NCI-H2029 treated with DMSO at 0.1 percent for 48 hours (cell line): ENCODE measurements at places on chromosomes 2 and 18.

DNA sequence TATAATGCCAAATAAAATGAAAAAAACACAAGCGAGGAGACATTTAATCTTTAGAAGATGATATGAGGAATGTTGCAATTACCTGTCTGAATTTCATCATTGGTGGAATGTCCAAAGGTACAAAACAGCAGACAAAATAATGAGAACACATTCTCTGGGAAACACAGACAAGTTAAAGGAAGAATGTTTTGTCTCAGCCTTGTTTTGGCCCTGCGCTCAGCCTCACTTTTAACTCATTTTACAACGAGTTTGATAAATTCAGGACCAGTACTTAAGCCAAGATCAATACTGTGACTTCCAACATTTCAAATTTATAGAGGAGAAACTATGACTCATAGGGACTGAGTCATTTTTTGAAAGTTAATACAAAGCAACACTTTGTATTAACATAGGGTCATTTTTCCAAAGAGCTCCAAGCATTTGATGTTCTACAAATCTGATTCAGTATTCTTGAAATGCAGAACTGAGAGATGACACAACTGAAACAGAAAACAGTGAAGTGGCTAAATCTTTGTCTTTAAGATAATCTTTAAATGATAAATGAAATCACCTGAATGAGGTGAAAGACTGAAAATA lies 833.2 kb upstream of the CHAC2 start:
- no peak for DNase-seq

- no peak for DNase-seq
Measured at GRCh38 chr2:186894478-186894877, 45.5 kb upstream of the ZSWIM2 start.

- DNase-seq, result peak; percentile 77
Measured at GRCh38 chr2:225429717-225430116, 30.2 kb downstream of the NYAP2 start.

DNA sequence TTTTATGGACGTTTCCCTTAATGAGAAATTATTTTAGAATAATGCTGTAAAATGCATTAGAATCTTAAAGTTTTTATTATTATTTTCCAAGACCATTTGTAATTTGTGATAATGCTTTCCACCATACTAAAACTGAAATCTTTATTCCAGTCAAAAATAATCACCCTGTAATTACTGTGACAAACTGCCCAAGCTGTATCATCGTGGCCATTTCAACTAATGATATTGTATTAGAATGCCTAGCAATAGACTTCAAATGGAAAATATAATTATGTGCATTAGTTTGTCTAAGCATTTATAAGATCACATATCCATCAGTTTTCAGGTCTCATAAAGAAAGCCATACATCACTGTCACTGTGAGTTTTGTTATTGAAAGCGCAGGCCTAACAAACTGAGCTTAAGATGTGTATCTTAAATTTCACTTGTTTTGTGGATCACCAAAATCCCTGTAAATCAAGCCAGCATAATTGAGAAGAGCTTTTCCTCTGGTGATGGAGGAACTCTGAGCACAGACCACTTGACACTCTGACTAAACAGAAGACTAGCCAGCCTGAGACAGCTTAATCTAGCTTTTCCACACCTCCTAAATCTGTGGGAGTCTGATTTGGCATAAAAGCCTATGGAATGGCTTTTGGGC lies 1312.2 kb upstream of the ACVR2A start:
- no peak for DNase-seq

GRCh38 chr18:57581301-57581934 lies 5.1 kb downstream of the FECH start:
- DNase-seq, result no peak

- no peak for DNase-seq
Measured at GRCh38 chr2:235555371-235555770, 61.5 kb downstream of the AGAP1 start.

DNA sequence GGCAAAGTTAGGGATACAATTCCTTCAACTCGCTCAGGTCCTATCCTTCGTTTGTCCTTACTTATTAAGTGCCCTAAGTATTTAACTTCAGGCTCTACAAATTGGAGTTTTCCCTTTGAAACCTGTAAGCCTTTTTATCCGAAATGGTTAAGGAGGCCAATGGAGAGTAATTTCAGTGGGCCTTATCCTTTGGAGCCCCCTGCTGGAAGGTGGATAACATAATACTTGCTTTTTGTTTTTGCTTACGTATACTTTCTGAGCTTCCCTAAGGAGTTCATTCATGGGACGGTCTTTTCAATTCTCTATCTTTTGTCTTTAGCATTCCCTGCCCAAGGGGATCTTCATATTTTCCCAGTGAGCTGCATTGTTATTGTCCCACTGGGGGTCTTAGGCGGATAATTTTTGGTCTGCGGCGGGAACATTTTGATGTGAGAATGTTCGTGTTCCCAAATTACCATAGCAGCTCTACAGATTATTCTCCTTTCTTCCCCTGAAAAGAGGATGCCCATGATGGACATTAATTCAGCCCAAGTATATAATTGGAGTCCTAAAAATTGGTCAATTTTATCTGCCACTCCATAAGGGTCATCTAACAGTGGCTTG lies 34.4 kb upstream of the TRAPPC8 start:
- no peak for DNase-seq

- DNase-seq, result no peak
Measured at GRCh38 chr2:1625281-1626001, 118.9 kb downstream of the PXDN start.

DNA sequence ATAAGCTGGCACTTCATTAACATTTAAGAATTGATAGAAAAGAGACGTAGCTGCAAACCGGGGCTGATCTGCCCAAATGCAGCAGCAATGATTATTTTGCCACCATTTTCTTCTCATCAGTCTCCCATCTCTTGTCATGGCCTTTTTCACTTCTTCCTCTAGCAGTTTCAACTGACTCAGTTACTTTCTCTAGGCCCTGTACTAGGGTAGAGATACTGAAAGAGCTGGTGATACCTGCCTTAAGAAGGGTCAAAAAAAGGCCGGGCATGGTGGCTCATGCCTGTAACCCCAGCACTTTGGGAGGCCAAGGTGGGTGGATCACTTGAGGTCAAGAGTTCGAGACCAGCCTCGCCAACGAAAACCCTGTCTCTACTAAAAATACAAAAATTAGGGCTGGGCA lies 127.4 kb downstream of the LTBP1 start:
- DNase-seq, result no peak

GRCh38 chr18:6170604-6171003 lies 244.1 kb downstream of the L3MBTL4 start:
- no peak for DNase-seq

- DNase-seq, result peak; percentile 32
Measured at GRCh38 chr2:70789304-70790135, 923 bp downstream of the FIGLA start.

- DNase-seq, result no peak
Measured at GRCh38 chr2:141595316-141595920, 535.4 kb downstream of the LRP1B start.

DNA sequence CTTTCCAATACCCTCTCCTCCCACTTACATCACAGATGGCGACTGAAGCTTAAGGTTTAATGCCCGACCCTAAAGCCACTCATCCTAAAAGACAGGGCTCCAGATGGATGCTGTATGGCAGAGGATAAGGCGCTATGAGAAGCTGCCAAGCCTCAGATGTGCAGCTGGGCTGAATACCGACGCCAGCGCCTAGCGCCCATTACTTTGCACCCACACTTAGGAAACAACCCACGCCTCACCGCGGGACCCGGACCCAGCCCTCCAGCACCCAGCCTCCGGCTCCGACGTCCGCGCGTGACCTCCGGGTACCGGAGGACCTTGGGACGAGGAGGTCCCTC lies 335 bp downstream of the TRAK2 start:
- no peak for DNase-seq

DNA sequence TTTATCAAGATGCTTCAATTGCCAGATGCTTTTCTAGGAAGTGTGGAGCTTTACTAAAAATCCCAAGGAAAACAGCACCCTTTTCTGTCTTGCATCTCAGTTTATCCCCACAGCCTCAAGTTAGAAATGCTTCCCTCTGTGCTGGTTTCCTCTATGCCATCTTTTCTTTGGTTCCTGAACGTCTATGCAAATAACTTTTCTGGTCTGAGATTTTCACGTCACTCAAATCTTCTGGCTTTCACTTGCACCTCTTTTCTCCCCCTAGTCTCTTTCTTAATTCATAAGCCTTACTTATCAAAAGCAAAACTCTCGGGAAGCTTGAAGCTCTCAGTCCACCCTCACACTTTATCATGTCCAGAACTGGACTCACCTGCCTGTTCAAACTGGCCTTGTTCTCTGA lies 33.9 kb downstream of the ARHGAP25 start:
- DNase-seq, result no peak
